NCI-H2081 treated with DMSO at 0.1 percent for 48 hours (cell line): ENCODE measurements at places on chromosomes 1 and 21.

DNA sequence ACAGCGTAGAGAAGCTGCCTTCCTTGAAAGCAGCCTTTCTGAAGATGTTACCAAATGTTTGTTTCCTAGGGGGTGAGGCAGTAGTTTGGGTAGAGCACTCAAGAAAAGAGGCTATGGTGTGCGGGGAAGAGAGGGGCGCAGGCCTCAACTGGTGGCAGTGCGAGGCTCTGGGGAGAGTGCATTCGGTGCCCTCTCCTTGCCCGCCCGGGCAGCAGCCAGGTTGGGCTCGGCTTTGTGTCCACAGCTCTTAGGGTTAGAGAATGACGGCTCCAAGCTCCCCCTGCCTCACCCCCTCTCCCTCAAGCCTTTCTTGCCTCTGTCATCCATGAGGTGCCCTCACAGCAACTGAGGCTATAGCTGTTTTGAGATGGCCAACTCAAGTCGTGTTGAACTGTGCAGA is 899 bp upstream of the SLFNL1 start:
- no peak for DNase-seq

- DNase-seq = no peak
Measured at GRCh38 chr1:100445565-100445964, 92.4 kb upstream of the GPR88 start.

DNA sequence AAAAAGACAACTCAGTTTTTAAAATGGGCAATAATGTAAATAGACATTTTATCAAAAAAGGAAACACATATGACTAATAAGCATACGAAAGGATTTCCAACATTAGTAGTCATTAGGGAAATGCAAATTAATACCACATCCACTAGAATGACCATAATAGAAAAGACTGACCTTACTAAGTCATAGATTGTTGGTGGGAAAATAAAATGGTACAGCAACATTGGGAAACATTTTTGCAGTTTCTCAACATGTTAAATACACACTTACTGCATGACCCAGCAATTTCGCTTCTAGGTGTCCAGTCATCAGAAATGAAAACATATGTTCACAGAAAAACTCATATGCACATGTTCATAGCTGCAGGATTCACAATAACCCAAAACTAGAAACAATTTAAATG is 29.9 kb upstream of the SLC44A3 start:
- no peak for DNase-seq

DNA sequence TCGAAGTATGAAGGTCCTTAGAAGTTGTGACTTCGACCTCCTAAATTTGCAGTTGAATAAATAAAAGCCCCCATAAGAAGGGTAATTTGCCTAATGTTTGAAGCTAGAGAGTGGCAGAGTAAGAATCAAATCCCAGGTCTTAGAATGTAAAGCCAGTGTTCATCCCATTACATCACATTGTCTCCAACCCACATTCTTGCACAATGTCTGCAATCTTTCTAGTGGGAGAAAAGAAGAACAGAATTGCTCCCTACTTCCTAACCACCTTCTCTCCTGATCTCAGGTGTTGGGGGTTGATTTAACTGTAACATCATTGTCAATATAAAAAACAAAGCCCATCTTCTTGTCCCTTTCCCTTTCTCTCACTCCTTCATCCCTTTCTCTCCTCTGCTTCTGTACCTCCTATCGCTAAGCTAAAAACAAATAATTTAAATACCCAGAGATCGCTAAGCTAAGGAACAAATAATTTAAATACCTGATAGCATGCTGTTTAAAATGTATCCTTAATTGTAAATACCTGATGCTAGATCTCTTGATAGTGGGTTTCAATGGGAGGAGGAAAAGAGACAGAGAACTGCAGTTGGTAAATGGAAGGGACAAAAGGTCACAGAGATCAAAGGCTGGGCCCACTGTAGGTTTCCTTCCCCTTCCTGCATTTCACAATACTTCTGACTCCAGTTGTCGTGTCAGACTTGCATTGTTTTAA is 32.1 kb upstream of the CCDC190 start:
- no peak for DNase-seq

DNA sequence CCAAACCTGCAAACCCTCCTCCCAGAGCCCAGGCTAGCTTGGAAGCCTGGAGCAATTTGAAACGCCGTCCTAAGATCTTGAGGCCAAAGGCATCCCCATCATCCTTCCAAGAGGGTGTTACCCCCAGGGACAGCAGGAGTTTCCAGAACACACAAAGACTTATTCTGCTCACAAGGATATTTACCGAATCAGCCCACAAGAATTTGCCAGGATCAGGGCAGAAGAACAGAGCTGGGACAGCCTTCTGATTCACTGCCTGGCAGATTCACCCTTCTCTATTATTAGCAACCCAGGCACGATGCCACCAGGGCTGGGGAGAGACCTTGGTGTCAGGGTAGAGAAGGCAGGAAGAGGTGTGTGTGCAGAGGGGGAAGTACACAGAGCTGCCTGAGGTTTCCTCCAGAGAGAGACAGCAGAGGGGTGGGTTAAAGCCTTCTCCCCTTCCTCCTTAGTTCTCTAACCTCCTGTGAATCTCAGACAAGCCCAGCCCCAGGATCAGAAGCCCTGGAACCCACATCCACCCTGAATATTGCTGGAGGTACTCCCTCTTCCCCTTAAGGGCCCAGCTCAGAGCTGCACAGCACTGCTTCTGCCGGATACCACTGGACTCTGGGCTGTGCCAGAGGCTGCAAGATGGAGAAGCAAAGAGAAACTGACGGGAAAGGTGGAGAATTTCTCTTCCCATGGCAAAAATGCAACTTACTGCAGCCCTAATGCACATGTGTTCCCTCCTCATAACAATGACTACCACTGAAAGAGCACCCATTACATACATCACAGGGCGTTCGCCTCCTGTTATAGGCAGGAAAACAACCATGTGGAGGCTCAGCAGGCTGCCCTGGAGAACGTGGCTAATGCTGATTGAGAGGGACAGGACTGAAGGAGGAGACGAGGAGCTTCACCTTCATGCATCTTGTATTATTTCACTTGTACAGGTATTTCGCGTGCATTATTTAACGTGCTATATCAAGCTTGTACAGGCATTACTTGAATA is 61.8 kb downstream of the ITPKB start:
- no peak for DNase-seq

DNA sequence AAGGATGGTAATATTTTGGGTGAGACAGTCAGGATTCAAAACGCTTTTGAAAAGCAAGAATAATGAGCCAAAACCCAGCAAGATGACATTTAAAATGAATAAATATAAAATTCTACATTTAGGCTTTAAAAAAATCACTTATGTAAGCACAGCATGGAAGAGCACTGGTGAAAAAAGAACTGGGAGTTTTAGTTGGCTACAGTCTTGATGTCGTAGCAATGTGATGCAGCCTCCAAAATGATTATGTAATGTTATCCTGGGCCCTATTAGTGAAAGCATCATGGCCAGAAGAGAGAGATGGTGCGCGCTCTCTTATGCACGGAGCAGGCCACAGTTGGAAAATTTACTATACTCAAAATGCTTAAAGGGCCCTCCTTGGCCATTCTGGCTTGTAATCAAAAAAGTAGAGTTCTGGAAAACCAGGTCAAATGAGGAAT is 5.1 kb downstream of the KCNJ9 start:
- DNase-seq = no peak

DNA sequence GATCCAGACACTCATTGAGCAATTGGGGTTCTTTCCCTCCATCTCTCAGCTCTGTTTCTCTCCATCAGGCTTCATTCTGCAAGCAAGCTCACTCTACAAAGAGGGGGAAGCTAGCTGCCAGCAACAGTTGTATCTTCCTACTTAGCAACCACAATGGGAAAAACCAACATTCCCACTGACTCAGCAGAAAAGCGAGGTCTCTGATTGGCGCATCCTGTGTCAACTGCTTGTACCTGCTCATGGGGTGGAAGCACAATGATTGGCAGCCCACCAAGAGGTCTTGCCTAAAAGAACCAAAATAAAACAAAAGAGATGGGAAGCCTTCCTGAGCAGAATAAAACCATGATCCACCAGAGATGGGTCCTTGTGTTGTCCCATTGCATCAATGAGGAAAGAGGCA is 4.0 kb upstream of the CDA start:
- DNase-seq = no peak

DNA sequence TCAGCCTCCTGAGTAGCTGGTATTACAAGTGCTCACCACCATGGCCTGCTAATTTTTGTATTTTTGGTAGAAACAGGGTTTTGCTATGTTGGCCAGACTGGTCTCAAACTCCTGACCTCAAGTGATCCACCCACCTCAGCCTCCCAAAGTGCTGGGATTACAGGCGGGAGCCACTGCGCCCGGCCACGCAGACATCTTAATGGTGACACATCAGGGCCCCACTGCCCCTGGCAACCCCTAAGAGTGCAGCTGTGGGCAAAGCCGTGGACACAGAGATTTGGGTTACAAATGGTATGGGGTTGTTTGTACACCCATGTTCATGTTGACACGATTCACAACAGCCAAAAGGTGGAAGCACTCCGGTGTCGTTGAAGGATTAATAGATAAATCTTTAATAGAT is 29.8 kb downstream of the IFNGR2 start:
- no peak for DNase-seq

DNA sequence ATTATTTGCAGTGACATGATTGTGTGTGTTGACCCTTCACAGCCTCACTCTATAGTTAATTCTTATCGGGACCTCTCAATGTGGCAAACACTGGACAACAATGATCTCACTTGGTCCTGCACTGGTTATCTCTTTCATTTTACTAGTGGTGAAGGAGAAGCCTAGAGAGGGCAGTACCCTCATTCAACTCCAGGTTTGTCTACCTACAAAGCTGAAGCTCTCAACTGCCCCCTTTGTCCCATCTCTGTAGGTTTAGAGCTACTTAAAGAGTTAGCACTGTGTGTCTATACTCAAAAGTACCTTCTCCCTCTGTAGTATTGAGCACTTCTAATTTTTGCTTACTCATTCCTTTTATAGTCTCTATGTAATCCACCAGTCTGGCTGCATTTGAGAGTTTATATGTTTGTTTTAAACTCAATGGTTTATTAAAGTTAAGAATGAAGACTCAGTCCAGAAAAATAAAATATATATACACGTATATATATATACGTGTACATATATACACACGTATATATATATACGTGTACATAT is 40.9 kb upstream of the BCL9 start:
- no peak for DNase-seq

DNA sequence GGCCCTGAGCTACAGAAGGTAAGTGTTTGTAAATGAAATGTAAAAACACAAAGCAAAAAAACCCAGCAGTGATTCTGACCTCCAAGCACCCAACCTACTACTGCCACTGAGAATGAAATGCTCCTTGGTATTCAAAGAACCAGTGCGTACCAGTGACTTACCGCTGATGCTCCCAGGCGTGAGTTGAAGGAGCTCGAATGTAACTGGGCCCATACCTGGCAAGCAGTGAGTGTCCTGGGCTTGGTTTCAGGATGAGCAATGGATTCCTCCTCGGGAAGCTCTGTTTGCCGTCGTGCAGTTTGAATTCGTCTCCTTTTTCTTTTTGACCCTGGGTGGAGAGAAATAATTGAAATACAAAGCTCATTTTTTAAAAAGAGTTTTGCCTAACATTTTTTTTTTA is 121.9 kb downstream of the ATG4C start:
- no peak for DNase-seq
